ENCODE measurements at places on chromosomes 7 and 10.

GRCh38 chr10:132455986-132456847 lies 59.2 kb downstream of the PWWP2B start:
- DNase-seq, result no peak

DNA sequence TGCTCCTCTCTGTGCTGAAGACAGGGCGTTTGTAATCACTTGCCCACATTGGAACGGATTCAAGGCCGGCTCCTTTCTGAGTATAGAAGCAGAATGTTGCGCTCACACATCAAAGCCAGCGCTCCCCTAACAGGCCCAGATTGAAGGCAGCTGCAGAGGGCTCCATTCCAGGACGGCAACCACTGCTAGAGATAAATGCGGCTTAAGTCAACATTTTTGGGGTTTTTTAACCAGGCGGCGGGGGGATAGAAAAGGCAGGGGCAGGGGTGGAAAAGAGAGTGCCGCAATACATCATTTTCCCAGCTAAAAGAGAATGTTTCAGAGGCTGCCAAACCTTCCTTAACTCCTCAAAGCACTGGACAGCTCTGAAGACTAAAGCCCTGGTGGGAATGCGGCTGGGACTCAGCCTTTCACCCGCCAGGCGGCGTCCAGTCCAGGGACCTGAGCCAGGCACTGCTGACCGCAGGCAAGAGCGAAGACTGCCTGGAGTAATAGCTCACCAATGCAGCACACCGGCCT lies 189.6 kb downstream of the TNS3 start:
- no peak for DNase-seq

GRCh38 chr10:74589226-74589673 lies 237.2 kb upstream of the KAT6B start:
- peak; percentile 64 for DNase-seq

DNA sequence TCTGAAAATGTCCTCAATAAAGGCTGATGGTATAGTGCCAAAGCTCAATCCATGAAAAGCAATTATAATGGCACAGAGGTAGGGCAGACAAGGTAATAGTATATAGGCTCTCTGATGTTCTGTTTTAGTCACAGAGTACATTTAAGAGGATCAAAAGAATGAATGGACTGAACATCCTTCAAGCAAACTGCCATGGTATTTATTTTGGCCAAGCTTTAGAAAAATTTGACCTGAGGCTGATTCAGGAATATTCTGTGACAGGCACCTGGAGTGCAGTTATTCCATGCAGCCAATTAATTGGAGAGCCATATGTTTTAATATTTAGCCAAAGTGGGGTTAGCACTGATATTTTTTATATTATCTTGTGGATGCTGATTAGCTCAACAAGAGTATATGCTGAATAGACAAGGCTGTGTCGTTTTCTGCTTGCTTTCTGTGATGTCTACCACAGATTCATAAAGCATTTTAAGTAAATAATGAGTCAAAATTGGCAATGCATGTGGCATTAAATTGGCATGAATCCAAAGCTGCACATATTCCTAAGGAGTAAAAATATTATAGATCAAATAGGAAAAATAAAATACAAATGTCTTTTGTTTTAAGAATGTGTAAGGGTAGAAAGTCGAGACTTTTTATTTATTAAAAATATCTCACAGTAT lies 177.4 kb downstream of the PCLO start:
- DNase-seq, result no peak

DNA sequence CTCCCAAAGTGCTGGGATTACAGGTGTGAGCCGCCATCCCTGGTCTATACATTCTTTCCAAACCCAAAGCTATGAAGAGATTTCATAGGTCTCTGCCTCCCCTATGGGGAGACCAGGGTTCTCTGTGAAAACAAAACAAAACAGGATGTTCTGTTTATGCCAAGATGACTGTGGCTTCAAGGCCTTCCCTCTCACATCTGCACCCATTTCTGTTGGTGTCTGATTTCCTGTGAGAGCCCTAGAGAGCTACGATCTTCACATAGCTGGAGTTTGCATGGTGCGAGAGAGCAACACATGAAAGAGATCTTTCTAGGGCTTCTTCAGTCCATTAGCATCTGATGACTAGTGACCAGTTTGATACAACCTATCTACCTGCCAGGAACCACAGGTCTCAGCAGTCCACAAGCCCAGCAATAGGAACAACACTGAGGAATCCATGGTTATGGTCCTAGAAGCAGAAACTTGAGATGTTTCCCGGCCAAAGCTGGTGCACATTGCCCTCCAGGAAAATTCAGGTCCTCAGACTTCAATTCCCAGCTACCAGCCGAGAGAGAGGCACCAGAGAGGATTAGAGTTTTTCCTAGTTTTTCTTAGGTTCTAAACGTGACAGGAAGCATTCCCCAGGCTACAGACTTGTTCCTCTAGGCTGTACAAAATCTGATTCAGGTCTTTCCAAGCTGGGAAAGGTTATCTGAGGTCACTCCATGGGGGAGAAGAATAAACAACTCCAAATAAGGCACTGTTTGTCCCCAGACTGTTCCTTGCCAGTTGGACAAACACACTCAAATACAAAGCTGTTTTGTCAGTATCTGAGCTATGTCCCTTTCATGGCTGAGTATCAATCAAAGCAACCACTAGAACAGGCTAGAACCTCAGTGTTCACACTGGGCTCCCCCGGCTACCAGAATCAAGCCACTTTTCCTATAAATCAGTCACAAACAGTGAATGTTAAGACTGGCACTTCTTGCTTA lies 259.7 kb downstream of the CALN1 start:
- no peak for DNase-seq

- no peak for DNase-seq
These were observed 5.5 kb upstream of the CDHR1 start for GRCh38 chr10:84188815-84189214.

DNA sequence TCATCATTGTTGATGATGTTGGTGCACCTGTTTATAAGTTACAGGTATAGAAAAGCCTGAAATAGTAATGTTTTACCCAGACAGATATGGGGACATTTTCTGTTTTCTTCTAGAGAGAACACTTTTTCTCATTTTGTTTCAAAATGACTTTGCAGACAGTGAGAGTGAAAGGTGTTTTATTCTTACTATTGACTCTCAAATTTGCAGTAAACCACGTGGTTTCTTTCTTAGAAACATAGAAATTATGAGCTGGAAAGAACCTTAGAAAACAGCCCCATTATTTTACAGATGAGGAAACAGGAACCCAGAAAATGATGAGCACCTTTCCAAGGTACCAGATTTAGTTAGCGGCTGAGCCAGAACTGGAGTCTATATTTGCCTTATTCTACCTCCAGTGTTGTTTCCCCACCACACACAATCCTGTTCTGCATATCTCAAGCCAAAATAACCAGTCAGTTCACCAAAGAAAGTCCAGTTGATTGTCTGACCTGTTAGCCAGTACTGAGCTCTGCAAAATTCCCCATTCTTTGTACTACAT lies 138.9 kb upstream of the AHR start:
- no peak for DNase-seq

DNA sequence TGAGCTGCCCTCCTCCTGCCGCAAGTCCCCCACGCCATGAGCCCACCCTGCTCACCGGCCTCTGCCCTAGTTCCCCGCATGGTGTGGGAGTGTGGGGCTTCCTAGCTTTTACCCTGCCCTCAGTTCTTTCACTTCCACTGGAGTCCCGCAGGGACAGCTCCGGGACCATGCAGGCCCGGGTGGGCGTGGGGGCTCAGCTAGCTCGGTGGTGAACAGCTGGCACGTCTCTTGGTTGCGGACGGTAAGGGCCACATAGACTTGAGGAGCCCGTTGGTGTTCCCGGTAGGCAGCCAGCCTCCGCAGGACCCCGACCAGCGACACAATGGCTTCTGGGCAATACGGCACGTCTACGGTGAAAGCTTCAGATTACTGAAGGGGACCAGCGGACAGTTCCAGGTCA lies 108.9 kb upstream of the CCZ1B start:
- DNase-seq, result no peak

- no peak for DNase-seq
These were observed 16.6 kb downstream of the ESYT2 start for GRCh38 chr7:158812684-158813083.

GRCh38 chr7:126570845-126571244 lies 681.9 kb downstream of the GRM8 start:
- DNase-seq, result no peak

GRCh38 chr7:73613954-73614735 lies 10.2 kb downstream of the MLXIPL start:
- DNase-seq, result no peak

DNA sequence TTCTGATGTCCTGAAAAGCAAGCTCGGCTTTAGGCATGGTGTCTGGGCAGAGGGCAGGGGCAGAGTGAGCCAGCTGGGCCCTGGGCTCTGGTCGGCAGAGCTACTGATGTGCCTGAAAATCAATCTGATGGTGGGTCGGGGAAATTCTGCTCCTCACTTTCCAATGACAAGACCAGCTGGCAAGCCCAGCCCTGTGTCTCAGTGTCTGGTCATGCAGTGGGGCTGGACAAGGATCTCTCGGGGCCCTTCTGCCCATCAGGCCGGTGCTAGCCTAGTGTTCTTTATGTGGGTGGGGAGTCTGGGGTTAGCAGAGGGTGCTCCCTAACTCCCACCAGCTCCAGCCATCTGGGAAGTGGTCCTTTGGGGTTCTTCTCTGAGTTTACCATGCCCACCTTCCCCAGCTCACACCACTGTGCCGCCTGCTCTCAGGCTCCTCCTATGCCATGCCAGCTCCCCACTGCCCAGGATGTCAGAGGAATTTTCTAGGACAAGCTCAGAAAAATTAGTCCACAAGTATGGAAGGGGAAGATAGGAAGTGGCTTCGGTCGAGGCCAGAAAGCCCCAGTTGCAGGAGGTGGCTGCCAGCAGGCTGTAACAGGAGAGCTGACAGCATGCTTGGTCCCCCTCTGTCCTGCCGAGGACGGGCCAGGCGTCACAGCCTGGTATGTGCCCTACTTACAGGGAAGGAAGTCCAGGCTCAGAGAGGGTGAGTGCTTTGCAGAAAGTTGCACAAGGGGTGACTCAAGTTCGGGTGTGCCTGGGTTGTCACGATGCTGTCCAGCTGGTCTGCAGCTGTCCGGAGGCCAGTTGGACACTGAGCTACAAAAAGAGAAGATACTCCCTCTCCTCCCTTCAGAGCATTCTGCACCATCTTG lies 135.2 kb downstream of the ADCY1 start:
- no peak for DNase-seq

GRCh38 chr7:104192434-104192833 lies 15.4 kb downstream of the ORC5 start:
- no peak for DNase-seq

DNA sequence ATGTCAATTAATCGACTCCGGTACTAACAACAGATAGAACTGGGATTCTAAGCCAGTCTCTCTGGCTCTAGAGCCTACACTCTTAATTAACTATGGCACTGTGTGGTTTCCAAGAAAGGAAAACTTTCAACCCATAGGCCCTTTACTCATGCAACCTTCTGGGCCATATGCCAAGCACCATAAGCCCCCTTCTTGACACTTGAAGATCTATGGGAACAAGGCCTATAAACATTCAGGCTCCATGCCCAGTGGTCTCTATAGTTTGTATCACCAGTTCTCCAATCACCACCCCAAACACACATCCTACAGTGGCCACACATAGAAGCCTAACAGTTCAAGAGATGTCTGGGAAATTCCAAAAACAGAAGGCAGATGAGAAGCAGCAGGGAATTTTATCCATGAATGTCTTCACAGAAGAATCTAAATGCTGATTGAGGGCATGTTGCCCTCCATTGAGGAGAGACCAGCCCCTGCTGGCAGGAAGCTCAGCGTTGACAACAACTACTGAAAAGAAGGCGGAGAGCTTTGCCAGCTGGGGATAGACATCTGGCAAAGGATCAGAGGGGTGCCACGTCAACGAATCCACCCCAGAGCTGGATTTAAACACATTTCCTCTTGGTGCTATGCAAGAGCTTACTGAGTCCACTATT lies 64.4 kb downstream of the GRM3 start:
- no peak for DNase-seq

DNA sequence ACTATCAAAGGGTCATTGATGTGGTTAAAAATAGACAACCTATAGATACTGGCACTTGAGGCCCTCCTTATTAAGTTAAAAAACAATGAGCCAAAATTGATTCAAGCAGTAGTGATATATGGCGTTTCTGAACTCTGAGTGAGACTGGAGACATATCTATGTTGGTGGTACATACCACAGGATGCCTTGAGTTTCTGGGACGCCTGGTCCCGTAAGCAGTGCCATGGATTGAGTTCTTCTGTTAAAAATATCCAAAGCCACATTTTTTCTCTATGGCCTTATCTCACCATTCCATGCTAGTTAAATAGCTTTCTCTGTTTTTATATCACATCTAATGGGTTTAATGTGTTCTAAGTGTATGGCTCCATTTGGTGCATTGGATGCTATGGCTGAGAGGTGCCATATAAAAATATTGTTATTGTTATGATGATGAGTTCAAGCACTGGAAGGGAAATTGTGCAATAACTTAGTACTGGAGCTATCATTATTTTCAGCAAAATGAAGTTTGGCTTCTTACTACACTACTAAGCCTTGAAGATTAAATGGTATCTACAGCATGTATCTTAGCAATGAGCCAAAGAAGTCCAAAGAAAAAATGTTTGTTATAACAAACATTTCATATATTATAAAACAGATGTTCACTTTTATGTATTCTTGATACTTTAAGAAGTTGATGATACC lies 713.9 kb downstream of the SUGCT start:
- DNase-seq, result no peak

DNA sequence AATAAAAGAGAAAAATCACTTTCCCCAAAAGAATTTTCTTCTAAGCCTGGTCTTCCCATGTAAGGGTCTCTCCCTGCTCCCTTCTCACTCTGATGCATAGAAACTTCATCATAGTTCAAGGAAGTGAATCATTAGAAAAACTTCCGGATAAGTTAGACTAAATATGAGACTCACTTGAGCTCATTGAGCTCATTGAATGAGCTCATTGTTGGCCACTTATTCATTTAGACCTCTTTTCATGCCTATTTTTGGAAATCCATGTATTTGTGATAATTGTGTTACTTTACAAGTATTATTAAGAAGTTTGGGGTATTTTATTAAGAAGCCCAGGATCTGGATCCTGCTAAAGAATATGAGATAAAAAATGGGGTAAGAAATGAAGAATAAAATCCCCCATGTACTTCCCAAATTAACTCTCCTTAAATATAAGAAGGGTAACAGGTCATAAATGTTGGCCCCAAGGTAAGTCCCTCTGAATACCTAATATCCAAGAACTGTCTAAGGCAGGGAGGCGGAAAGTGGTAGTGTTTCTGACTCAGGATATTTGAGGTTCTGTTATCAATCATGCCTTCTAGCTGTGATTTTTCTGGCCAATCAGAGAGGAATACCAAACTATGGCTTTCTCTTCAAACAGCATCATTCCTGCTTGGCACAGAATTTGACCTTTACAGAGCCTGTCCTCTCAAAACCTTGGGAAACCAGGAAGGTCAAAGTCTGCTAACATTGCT lies 236.5 kb upstream of the PTN start:
- no peak for DNase-seq

- DNase-seq, result no peak
These were observed 48.2 kb upstream of the AMPH start for GRCh38 chr7:38679419-38679818.

DNA sequence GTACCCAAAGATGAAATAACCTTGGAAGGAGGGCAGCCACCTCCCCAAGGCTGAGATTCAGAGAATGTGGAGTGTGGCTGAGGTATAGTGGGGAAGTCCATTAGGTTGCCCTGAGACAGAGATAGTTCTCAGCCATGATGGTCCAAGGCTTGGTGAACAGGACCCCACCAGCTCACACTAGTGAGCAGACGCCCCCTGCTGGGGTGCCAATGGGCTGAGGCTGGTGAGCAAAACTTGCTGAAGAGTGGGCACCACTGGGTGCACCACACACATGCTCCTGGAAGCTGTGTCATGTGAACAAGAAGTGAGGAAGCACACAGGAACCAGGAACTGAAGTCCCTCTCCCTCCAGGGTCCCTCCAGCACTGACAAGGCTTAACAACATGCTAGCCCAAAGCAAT lies 8.9 kb downstream of the FBXL13 start:
- no peak for DNase-seq

Data from activated CD4-positive, alpha-beta T cell treated with anti-CD3 and anti-CD28 coated beads for 24 hours (primary cell).